ENCODE measurements at places on chromosomes 11 and 22.

- no peak for DNase-seq
Measured at GRCh38 chr11:58192229-58192628, 3.4 kb downstream of the OR9Q2 start.

DNA sequence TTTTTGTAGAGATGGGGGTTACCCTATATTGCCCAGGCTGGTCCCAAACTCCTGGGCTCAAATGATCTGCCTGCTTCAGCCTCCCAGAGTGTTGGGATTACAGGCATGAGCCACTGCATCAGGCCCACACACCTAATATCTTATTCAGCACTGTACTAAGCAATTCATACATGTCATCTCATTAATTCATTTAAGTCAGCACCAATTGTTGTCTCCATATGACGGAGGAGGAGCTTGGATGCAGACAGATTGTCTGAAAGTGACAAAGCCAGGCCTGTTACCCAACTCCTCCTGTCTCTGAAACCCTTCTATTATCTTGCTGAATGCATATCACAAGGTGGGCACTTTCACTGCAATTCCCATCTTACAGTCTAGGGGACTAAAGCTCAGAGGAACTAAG lies 57.5 kb upstream of the ALX4 start:
- DNase-seq, result no peak

- no peak for DNase-seq
Measured at GRCh38 chr11:14026961-14027360, 64.4 kb downstream of the SPON1 start.

DNA sequence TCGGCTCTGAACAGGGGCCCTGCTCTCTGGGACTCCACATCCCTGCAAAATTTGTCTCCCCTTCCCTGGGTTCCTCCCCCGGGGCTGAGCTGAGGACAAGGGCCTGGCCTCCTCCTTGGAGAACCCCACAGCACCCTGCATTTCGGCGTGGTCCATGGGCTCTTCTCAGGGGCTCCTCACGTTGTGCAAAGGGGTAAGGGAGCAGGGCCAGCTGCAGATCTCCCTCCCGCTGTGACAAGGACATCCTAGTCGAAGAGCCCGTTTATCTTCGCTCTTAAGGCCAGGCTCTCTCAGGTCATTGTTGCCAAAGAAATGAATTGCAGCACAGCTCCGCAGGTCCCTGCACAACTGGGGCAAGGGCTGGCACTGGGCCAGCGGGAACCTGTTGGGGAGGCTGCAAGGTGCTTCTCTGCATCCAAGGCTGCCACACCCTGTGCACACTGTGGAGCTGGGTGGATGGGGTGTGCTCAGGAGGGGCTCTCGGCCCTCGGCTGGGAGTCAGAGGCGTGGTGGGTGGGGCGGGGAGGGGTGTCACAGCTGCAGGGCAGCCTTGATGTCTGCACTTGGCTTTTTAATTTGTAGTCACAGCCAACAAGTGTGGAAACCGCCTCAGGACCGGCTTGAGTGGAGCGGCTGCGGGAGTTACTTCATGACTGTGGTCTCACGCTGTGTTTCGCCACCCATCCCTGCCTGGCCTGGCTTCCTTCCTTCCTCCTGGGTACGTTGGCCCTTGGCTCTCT lies 26.6 kb upstream of the SEPTIN5 start:
- no peak for DNase-seq

DNA sequence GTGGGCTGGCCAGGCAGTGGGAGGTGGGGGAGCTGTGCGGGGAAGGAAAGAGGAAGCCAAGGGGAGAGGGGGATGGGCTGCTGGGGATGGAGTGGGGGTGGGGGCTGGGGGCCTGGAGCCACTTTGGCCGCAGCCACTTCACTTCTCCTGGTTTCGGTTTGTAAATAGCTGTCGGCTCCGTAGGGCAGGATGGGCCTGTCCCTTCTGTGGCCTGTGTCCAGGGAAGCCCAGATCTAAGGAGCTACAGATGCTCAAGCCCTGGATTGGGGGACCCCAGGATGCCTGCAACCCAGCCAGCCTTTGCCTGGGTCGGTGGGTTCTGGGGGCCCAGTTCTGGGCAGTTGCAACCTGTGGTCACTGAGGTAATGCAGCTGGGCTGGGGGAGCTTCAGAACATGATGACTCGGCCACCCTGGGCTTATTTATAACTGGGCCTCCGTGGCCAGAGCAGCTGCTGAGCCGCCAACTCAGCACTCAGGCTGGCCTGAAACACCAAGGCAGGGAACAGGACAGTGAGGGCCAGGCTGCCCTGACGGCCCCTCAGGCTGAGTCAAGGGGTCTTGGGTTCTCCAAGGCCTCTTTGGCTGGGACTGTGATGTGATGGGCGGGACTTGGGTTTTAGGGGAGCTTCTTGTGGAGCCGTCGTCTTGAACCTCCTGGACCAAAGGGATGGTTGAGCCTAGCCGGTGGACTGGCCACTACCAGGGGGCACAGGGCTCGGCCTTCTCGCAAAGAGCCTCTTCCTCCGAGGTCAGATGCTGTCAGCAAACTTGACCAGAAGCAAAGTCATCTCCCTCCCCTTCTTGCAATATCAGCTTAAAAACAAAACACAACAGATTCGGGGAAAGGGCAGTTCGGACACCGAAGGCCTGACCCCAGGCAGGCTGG lies 15.0 kb upstream of the SLC39A13 start:
- DNase-seq, result no peak

DNA sequence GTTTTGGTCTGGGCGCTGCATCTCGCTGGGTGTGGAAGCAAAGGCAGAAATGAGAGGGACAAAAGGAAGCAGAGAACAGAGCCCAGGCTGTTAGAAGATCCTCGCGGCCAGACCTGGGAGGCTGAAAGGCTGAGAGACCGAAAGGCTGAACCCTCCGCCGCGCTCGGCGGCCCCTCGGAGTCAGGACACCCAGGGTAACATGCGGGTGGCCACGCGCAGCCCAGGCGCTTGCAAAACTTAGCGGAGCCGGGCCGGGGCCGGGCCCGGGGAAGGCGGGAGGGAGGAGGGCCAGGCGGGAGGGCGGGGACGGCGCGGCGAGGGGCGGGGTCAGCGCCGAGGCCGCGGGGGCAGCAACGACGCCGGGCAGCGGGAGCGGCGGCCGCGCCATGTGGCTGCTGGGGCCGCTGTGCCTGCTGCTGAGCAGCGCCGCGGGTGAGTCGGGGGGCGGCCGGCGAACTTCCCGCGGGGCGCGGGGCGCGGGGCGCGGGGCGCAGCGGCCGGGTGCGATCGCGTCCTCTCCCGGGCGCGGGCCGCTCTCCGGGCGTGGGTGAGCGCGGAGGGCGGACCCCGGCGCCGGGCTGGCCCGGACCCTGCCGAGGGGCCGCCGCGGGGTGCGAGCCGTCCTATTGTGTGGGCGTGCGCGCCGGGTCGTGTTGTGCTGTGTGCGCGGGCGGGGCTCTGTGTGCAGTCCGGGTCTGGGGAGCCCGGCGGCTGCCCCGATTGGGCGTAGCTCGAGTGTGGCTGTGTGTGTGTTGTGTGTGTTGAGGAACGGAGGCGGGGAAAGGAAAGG lies at the start of gene LDLRAD3:
TSS of gene LDLRAD3 (plus strand) at position 350 of the 790 bp plus-strand sequence. CDS start at position 387, 37 bp downstream.
- DNase-seq, result no peak

- DNase-seq, result no peak
Measured at GRCh38 chr11:110088535-110089344, 4.5 kb upstream of the ZC3H12C start.

DNA sequence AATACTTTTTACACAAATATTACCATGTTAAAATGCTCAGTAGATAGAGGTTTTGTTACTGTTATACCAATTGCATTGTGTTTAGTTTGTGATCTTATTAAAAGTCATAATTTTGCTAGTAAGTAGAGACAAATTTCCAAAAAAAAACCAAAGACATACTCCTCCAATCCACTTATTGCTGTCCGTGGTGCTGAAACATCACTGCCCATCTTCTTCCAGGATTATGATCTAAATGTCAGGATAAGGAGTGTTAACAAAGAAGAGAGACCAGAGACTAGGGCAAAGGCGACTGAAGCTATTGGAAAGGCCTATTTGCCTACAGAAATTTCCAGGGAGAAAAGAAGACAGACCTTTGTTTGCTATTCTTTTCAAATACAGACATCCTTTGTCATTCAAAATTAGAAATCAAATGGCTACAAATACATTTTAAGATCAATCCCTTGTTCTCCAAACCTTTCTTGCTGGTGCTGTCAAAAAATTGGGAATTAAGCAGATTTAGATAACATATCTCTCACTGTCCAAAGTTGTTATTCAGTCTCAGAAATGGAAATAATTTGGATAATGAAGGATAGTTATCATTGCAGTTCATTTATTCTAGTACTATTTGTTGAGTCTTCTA lies 199.7 kb downstream of the C11orf91 start:
- no peak for DNase-seq

GRCh38 chr22:35378621-35379020 lies 2.3 kb upstream of the HMOX1 start:
- DNase-seq, result no peak

DNA sequence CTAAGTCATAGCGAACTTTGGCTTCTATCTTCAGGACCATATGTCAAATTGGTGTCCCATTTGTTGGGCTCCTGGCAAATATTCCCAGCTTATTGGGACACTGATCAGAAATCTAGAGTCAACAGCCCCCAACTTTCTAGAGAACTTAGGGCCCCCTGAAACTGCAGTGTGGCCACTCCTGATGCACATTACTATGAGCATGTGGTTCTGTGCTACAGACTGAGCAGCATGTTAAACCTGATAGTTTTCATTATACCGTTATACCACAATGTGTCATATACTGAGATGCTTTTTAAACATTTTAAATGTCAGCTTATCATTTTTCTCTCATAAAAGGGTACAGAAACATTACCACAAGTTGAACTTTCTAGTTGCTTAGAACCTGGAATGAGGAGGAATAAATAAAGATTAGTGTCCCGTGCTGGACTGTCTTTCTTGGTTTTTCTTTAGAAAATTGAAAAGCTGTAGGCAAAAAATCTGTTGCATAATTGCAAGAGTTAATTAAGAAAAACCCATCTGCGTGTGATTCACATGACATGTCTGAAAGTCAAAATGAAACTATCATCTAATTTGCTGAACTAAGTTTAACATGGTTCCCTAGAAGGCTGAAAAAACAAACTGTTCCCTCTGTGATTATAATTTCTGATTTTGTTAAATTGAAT lies 16.4 kb upstream of the CTSC start:
- no peak for DNase-seq

- DNase-seq, result no peak
Measured at GRCh38 chr11:11189506-11189905, 163.5 kb downstream of the CSNK2A3 start.

GRCh38 chr11:27234043-27234668 lies 128.9 kb downstream of the CCDC34 start:
- no peak for DNase-seq

- no peak for DNase-seq
Measured at GRCh38 chr11:62580959-62581715, 7.4 kb upstream of the EEF1G start.

DNA sequence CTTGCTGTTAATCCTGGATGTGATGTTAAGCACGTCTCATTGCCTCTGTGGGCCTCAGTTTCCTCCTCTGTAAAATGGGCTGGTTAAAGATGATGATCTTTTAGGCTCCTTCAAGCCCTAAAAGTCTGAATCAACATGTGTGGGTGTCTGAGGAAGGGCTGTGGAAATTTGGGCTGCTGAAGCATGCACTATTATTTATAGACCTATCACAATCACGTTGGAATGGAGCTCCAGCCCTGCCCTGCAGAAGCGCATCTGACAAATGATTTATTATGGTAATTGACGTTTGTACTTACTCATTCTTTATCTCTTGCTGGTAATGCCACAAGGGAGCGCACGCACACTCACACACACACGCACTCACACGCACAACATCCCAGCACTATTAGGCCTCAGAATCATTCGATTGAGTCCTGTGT lies 20.4 kb downstream of the P2RX3 start:
- no peak for DNase-seq

GRCh38 chr22:34687116-34687515 lies 378.8 kb upstream of the ISX start:
- no peak for DNase-seq

- DNase-seq, result no peak
Measured at GRCh38 chr22:43923191-43923590, 414 bp upstream of the PNPLA3 start.

DNA sequence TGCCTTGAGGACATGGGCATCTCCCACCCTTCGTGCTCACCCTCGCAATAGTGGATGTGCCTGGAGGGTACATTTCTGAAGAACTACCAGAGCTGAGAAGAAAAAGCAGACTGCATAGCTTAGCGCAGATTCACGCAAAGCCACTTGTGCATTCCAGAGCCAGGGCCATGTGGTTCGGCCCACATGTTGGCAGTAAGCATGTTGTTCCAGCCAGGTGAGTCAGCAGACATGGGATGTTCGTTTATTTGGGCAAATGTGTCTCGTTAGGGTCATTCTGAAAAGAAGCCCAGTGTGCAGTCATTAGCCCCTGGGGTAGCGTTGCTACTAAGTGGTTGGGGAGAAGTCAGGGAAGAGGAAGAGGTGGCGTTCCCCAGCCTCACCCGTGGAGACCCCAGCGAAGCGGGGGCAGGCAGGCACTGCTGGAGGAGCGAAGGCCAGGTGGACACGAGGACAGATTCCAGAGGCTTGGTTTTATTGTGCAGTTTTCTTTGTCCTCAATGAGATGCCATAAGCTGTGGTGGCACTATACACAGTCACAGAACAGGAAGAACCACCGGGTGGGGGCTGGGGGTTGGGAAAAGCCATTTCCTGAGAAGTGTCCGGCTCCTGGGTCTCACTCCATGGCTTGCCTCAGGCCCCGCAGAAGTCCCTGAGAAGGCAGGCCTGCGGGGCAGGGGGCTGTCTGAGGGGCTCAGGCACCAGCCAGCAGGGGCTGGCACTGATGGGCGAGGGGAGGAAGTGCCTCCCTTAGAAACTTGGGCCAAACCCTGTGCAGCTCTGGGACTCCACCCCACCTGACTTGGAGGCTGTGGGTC lies 5.0 kb downstream of the THY1 start:
- DNase-seq, result no peak

DNA sequence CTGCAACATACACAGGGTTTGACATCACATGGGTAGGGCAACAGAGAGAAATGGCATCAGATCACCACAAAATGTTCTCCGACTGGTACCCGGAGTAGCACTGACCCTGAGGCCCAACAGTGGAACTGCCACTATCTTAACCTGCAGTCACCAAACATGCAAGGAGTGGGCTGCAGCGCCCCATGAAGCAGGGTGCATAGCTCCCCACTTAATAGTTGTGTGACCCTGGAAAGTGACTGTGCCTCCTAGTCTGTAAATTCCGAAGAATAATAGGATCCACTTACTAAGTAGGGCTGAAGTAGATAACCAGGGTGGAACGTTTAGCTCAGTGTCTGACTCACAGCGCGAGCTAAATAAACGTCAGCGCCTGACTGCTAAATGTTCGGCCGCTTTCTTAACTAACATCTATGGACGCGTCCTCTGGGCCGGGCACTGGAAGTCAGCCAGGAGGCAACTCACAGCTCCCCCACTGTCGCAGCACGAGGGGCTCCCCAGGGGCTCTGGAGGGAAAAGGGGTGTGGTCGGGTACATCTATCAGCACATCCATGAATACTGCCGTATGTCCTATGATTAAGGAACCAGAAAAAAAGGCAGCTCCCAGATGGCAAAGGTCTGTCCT lies 777 bp downstream of the LTO1 start:
- DNase-seq, result no peak

- DNase-seq, result no peak
Measured at GRCh38 chr22:28994522-28994921, 67.1 kb downstream of the C22orf31 start.
